ENCODE measurements at places on chromosomes 7 and 10.

DNA sequence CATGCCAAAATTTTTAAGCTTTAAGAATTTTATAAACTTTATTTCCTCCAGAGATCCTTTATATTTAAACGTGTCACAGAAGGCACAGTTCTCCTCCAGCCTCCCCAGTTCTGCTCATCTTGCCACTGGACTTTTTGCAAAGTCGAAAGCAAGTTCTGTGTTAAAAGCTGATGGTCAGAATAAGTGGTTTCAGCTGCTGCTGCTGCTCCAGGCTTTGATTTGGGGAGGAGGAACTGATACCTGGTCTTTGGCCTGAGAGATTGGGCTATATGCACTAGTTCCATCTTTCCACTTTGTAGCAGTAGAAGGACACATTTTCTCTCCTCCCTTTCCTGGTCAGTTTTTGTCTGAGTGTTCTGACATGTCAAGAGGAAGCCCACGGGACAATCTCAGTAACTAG is 435.9 kb upstream of the PHF14 start:
- no peak for DNase-seq

DNA sequence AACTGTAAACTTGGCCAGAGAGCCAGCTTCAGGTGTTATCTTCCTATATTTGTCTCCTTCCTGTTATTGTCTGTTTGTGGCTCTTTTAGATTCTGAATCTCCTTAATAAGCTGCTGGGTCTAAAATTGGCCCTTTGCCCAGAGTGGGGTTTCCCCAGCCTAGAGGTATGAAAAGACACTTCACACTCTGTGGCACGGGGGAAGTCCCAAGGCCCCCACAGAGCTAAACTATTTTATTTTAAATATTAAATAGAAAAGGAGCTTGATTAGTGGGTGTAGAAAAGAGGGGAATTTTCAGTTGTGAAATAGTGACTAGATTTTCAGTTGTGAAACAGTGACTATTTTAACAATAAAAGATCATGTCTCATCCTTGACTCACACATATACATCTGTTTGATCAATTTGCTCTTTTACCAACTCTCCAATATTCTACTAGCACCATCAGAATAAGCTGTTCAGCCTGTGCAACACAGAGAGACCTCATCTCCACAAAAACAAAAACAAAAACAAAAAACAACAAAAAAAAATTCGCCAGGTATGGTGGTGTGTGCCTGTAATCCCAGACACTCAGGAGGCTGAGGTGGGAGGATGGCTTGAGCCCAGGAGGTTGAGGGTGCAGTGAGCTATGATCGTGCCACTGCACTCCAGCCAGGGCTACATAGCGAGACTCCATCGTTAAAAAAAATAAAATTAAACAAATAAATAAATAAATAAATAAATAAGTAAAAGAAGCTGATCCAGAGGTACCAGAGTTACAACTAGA is 24.9 kb upstream of the ADO start:
- DNase-seq, result peak; percentile 83

DNA sequence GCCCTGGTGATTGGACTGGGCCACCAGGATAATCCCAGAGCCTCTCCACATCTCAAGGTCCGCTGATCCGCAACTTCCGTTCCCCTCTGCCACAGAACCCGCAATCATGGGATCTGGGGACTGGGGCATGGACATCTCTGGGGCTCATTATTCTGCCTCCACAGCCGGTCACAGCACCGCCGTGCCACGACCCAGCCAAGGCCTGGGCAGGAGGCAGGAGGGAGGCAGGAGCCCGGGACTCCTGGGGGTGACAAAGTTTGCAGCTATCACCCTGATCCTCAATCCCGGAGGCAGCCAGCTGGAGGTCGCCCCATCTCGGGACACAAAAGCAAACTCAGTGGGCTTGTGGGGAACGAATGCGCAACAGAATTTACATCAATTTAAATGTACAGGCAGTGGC is 42.9 kb upstream of the TNRC18 start:
- no peak for DNase-seq

GRCh38 chr7:137717045-137717444 is 129.7 kb downstream of the DGKI start:
- DNase-seq, result no peak

DNA sequence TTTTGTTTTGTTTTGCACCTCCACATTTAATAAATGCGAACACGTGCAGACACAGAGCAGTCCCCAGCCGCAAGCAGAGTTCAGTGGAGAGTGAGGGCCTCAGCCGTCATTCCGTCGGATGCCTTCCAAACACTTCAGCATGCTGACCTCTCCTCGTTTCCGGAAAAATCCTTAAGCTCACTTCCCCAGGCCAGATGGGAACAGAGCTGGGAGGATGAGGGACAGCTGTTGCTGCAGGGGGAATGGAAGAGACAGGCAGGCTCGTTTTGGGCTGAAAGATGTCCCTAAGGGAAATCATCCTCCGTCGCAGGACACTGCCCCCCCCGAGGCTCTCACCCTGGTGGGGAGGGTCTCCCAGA is 17.2 kb upstream of the FGFR2 start:
- DNase-seq, result no peak

DNA sequence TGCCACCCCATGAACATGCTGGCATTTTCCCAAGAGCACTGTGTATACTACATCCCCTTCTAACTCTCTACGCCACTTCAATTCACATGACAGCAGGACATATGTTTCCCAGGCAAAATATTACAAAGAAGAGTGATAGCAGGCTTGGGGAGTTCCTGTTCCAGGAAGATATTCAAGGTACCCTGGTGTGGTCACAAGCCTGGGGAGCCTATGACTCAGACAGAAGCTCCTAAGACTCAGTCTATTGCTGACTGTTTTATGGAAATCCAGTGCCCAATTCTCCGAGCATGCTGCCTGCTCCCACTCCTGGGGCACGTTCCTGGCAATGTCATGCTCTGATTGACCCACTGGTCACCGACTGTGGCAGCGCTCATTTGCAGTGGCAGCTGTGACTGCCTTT is 23.5 kb upstream of the ABLIM1 start:
- no peak for DNase-seq

GRCh38 chr7:90320418-90320800 is 695 bp downstream of the FAM237B start:
- no peak for DNase-seq

- peak; percentile 50 for DNase-seq
Observed at GRCh38 chr10:9096288-9096687, 1041.8 kb downstream of the GATA3 start.

Data from CD4-positive, alpha-beta T cell treated with Interleukin-6 for 4 hours (primary cell).